ENCODE measurements at places on chromosomes 16 and 17. TPM values are rescaled to one million over a fixed set of nuclear protein-coding genes. Genes with fewer than 3 reads are reported as not detected.

GRCh38 chr16:12429756-12430155 lies 373.9 kb downstream of the CPPED1 start:
- DNase-seq: no peak

DNA sequence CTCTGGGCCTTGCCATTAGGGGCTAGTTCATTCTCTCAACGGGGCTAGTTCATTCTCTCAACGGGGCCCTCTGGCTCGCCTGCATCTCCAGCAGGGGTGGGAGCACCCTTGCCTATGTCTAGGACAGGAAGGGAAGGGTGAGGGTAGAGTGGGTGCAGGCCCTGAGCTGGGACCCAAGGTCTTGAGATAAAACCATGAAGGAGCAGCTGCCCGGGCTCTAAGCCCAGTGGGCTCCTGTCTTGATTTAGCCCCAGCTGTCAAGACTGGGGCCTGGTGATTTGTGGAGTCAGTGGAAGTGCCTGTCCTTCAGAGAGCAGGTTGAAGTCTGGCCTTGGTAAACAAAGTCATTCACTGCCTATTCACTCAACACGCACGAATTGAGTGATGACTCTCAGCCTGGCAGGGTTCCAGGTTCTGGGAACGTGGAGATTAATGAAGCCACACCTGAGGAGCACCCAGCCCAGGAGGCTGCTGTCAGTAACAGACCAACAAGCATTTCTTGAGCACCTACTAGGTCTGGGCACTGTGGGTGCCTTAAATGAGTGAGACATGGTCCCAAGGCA lies 35.4 kb downstream of the WNT3 start:
- no peak for DNase-seq

- DNase-seq: no peak
These were observed 26.8 kb upstream of the SLC5A10 start for GRCh38 chr17:18925187-18925586.

GRCh38 chr16:80462917-80463316 lies 77.9 kb upstream of the DYNLRB2 start:
- no peak for DNase-seq

TOX3 gene
- not detected for total RNA-seq

All from left ventricle myocardium superior (tissue), 1 donor.